ENCODE measurements at places on chromosomes 4 and X.
A peak's percentile ranks its signal among the peaks of the same experiment; 100 is the strongest.

GRCh38 chr4:184252136-184253071, 34.7 kb upstream of the ENPP6 start:
- DNase-seq = no peak

DNA sequence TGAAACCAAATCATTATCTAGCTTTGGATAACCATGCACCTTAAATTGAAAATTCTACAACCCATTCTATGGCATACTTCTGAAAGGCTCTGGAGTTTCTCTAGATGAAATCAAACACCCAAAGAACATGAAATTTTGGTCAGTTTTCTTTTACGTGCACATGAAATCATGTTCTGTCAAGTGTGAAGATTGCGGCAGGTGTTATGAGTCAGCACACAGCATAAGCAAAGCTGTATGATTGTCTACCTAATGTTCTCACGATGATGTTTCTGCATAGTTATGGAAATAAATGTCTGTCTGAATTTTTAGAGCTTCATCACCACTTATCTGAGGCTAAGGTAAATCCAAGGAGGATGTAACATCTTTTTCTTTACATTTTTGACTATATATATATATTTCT, 495.3 kb downstream of the IL1RAPL1 start:
- DNase-seq = no peak

DNA sequence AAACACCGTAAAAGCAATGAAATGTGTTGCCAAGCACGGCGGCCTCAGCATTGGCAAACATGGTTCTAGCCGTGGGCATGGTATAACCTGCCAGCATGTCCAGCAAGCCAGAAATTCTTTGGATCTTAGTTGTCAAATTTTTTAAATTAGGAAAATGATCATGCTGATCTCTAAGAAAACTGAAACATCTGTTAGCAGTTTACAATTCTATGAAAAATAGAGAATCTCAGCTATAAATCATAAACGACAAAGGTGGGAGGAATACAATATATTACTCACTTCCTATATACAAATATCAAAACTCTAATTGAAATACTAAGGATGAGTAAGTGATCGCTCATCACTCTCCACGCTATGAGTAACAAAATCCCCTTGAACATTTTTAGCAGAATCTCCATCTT, 130.3 kb downstream of the ADGRA3 start:
- no peak for DNase-seq

DNA sequence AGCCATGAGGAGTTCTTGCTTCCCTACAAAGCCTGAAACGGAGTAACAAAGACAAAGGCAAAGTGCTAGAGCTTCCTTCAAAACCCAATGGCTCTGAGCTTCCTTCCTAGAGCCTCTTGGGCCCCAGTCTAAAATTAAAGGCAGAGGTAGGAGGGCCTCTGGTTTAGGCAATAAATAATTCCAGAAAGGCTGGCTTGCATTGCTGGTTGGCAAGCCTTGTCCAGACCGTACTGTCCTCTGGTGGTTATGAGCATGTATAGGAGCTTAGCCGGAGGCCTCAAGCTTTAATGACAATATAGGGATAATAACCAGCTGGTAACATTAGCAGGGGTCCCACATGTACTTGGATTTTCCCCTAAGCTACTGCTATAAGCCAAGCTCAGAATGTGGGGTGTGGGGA, 237.3 kb downstream of the AR start:
- DNase-seq = peak; percentile 90

GRCh38 chr4:106803083-106803482, 233.0 kb downstream of the DKK2 start:
- no peak for DNase-seq

DNA sequence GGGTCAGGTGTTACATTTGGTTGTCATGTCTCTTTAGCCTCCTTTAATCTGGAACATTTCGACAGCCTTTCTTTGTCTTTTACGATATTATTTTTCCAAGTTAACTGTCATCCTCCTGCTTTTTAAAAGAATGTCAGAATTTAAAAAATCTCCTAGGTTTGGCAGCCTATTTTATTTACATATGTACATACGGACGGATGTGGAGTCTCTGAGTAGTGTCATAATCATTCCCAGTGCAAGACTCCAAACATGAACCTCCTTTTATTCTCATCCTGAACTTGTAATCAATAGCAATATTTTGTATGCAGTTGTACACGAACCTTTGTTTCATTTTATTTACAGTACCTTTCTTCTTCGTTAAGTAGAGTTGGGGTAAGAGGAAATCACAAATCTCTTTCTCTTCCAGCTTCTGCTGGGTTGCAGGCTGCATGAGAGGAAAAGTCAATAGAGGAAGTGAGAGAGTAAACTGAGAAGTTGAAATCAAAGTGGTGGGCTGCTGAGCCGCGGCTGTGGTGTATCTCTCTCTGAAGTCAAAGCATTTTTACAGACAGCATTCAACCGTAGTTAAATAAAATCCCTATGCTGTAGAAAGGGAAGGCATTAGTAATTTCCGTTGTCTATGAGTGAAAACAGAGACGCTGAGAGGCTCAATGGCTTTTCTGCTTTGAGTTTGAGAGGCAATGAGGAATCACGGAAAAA, 53.9 kb upstream of the RPS6KA3 start:
- peak; percentile 16 for DNase-seq

All from OCI-M1 (cell line).